COR-L47 (cell line): ENCODE measurements at places on chromosomes 3 and 15.

DNA sequence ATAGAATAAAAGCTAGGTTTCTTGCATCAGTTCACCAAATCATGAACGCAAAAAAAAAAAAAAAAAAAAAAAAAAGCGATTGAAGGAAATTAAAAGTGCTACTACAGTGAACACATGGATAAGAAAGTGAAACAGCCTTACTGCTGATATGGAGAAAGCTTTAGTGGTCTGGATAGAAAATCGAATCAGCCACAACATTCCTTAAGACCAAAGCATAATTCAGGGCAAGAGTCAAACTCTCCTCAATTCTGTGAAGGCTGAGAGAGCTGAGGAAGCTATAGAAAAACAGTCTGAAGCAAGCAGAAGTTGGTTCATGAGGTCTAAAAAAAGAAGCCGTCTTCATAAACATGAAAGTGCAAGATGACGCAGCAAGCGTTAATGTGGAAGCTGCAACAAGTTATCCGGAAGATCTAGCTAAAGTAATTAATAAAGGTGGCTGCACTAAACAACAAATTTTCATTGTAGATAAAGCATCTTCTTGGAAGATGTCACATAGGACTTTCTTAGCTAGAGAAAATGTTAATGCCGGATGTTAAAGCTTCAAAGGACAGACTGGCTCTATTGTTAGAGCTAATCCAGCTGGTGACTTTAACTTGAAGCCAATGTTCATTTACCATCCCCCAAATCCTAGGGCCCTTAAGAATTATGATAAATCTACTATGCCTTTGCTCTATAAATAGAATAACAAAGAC, 19.2 kb downstream of the P3H2 start:
- DNase-seq: no peak

DNA sequence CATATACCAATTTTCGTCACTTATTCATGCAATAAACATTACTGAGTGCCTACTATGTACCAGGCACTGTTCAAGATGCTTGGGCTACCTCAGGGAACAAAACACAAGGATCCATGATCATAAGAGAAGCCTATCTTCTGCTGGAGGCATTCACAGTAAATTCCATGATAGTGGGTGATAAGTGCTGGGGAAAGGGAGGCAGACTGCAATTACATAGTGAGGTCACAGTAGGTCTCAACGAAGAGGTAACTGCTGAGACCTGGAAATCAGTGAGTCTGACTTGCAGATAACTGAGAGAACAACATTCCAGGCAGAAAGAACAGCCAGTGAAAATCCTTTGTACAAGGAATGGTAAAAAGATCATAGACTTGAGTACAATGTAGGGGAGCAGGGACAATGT, 33.6 kb downstream of the RAF1 start:
- DNase-seq: no peak

DNA sequence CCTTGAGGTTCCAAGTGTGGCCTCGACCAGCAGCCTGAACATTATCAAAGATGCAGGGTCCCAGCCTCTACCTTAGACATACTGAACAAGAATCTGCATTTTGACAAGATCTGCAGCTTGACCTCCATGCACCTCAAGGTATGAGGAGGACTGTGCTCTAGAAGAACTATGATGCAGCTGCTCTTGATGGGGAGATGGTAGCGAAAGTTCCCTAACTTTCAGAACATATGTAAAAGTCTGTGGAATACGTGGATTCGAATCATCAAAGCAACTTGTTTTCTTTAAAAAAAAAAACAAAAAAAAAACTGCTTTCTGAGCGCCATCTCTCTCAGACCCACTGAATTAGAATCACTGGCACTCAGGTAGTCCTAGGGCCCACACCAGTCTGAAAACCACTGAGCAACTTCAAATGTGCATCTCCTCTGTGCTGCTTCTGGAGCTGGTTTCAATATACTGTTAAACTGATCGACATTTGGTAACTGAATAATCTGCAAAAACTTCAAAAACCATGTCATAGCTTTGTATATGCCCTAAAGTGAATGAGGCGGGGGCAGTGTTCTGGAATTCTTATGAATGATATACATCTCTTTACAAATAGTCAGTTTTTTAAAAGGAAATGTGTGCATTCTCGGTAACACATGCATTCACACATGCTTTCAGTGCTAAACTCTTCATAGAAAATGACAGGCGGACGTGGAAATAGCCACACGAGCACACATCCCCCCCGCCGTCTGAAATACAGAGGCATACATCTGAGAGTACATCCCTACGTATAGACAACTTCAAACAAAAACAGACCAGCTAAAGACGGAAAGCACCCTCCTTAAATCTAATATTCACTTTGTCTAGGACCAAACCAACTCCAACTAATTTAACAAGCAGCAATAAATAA, 128.8 kb downstream of the FOXP1 start:
- DNase-seq: no peak

- no peak for DNase-seq
Measured at GRCh38 chr3:53794597-53794996, 51.6 kb downstream of the CHDH start.

DNA sequence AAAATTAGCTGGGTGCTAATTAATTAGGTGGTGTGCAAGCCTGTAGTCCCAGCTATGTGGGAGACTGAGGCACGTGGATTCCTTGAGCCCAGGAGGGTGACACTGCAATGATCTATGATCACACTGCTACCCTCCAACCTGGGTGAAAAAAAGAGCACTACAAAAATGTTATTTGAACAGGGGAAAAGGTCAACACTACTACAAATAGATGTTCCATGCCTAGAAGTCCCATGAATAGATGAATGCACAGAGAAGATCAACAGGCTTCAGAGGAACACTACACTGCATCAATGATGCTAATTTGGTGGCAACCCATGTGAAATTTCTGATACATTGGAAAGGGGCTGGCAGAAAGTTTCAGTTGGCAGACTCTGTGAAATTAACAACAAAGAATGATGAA, 105.4 kb upstream of the FHIT start:
- DNase-seq: no peak

- no peak for DNase-seq
Measured at GRCh38 chr3:29864809-29865208, 583.9 kb downstream of the RBMS3 start.

- no peak for DNase-seq
Measured at GRCh38 chr3:171379961-171380483, 80.2 kb downstream of the TNIK start.

GRCh38 chr3:38401246-38401962, 52.3 kb upstream of the ACVR2B start:
- DNase-seq: no peak
